ENCODE measurements at places on chromosomes 13 and 19.

DNA sequence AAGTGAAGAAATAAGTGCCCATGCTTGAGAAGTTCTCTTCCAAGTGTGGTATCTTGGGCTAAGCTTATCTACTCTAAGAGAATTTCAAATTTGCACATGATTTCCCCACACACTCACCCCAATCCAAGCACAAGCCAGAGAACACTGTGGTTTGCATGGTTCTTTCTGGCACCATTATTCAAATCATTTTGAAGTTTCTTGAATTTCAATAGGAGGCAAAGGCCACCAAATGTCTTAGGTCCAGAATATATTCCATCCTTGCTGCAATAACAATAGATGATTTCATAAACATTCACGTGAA is 359.7 kb downstream of the IRS2 start:
- DNase-seq = no peak

DNA sequence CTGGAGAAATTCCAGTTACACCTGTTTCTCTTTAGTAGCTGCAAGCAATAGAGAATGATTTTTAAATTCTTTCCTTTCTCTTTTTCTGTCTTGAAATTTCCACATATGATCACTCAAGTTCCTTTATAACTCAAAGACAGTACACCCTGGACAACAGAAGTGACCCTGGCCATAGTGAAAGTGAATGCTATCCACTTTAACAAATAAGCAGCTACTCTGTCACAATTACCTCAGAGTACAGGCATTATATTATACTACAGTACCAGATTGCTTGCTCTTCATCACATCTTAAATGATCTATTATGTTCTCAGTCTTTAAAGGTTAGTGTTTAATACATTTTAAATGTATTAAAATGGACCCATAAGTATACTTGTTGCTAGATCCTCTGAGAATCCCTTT is 136.2 kb downstream of the KLF12 start:
- DNase-seq = no peak

GRCh38 chr13:80374444-80374843 is 33.5 kb upstream of the SPRY2 start:
- DNase-seq = peak; percentile 85

DNA sequence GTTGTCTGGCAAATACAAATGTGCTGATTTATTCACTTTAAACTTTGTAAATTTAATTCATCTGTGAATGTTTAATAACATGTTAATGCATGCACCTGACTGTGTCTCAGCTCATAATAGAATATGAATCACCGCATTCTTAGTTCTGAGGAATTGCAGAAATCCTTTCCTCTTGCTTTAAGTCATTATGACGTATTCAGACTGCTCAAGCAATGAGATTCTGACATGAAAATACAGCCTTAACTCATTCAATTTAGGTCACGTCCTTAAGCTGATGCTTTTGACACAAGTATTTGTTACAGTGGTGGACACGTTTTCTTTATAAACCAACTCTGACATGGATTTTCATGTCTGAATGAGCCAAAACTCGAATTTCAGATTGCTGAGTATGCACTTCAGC is 541.0 kb upstream of the KLF12 start:
- no peak for DNase-seq

DNA sequence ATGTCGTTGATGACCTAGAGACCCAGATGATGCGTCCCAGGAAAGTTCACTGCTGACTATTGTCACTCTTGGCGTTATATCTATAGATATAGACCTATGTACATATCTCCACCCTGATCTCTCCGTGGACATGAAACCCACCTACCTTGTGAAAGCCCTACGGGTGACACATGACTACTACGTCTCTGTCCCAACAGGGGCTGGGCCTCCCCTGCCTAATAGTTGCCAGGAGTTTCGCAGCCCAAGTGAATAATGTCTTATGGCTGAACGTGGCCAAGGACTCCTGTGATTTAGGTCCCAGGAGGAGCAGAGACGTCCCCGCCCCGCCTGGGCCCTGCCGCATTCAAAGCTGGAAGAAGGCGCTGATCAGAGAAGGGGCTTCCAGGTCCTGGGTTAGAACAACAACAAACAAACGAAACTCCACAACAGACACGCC is 4.9 kb upstream of the POU4F1 start:
- no peak for DNase-seq

DNA sequence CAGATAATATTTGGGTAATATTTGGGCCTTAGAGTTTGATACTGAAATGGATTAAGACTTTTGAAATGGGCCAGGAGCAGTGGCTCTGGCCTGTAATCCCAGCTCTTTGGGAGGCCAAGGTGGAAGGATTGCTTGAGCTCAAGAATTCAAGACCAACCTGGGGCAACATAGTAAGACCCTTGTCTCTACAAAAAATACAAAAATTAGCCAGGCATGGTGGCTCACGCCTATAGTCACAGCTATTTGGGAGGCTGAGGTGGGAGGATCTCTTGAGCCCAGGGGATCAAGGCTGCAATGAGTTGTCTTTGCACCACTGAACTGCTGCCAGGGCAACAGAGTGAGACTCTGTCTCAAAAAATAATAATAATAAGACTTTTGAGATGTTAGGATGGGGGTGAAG is 926 bp upstream of the ZNF836 start:
- no peak for DNase-seq

DNA sequence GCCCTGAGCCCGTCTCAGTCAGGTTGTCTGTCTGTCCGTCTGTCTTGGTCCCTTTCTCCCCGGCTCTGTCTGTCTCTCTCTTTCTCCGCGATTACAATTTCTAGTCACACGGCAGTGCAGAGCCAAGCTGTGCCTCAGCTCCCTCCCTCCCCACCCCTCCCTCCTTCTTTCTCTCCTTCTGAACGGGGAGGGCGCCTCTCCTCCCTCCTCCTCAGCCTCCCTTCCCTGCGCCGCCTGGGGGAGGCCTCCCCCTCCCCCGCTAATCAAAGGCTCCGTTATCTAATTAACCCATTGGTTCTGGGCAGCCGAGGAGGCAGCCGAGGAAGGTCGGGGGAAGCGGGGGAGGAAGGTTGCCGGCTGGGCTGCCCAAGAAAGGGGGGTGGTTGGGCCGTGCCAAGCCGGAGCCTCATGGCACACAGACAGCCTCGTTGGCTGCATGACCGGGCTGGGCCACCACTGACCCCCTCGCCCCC is 16.5 kb downstream of the LRRC4B start:
- DNase-seq = no peak

GRCh38 chr19:29967623-29968022 is 25.6 kb downstream of the URI1 start:
- DNase-seq = no peak

GRCh38 chr19:3690551-3691371 is 9.5 kb downstream of the PIP5K1C start:
- DNase-seq = no peak

Measured in right hindlimb (tissue), 1 donor.